K562 (cell line): ENCODE measurements at places on chromosomes 2 and 18.

GRCh38 chr2:86552889-86553288, 10.4 kb downstream of the CHMP3 start:
- DNase-seq = no peak

GRCh38 chr2:106115250-106115649, 78.9 kb downstream of the UXS1 start:
- DNase-seq = peak; percentile 88

GRCh38 chr2:148998165-148998830, 40.2 kb upstream of the LYPD6B start:
- no peak for DNase-seq

DNA sequence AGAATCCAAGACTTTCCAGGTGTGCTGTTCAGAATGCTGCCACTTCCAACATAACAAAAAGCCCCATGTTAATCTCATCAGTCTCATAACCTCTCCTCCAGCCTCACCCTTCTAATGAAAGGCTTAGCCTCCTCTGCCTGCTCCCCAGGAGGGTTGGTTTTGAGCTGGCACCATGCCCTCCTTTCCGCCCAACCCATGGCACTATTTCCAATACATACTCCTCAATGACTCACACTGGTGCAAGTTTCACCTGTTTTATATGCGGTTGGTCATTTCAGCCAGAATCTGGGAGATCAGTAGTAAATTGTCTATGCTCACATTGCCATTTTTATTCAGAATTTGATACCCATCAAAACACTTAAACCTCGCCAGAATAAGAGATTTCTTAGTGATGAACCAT, 157.6 kb upstream of the NRP2 start:
- DNase-seq = no peak

DNA sequence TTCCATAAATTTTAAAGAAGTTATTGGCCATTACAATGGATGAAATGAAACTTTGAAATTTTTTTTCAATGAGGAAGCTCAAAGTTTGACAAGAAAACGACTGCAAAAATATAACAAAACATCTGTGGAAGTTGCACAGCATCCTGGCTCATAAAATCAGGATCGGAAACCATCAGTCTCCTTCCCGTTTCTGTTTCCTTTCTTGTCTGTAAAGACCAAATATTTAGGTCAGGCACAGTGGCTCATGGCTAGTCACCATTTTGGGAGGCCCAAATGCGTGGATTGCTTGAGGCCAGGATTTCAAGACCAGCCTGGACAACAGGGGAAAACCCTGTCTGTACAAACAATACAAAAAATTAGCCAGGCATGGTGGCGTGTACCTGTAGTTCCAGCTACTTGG, 27.6 kb upstream of the SSB start:
- DNase-seq = no peak

DNA sequence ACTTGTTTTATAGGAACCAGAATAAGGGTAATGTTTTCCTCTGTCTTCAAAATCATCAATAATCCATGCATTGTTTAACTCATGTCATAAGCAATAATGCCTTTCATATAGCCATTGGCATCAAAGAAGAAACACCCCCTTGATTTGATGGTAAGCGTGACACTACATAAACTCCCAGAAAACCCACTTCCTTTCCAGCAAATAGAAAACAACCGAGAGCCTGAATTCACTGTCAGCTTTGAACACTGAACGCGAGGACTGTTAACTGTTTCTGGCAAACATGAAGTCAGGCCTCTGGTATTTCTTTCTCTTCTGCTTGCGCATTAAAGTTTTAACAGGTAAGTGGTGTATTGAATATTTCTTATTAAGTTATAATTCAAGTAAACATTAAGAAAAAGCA, at the start of gene ICOS:
ICOS (plus strand) TSS at position 229 of the 400 bp plus-strand sequence; CDS start at position 281, 52 bp downstream.
- no peak for DNase-seq
